Non-pigmented ciliary epithelial cell (primary cell): ENCODE measurements at places on chromosomes 1 and 21.
A peak's percentile ranks its signal among the peaks of the same experiment; 100 is the strongest.

- DNase-seq, result no peak
Measured at GRCh38 chr1:186214791-186215190, 160.3 kb downstream of the TPR start.

- DNase-seq, result no peak
Measured at GRCh38 chr1:209628618-209629299, 23.5 kb downstream of the LAMB3 start.

- no peak for DNase-seq
Measured at GRCh38 chr1:99146129-99146848, 118.0 kb upstream of the PLPPR4 start.

DNA sequence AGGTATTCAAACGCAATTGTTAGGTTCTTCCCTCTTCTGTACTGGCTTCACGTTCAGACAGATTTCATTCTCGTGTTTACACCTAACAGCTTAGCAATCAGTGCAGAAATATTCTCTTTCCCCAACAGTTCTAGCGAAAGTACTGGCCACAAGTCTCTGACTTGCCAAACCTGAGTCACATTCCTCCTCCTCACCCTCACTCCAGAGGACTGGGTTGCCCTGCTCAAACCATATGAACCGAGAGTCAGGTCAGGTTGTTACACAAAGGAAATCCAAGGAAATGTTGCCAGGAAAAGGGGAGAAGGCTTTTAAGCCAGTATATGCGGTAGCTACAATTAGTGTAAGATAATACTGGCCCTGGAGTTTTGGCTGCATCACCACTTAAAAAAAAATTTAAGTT is 282.5 kb downstream of the RGS7 start:
- no peak for DNase-seq

DNA sequence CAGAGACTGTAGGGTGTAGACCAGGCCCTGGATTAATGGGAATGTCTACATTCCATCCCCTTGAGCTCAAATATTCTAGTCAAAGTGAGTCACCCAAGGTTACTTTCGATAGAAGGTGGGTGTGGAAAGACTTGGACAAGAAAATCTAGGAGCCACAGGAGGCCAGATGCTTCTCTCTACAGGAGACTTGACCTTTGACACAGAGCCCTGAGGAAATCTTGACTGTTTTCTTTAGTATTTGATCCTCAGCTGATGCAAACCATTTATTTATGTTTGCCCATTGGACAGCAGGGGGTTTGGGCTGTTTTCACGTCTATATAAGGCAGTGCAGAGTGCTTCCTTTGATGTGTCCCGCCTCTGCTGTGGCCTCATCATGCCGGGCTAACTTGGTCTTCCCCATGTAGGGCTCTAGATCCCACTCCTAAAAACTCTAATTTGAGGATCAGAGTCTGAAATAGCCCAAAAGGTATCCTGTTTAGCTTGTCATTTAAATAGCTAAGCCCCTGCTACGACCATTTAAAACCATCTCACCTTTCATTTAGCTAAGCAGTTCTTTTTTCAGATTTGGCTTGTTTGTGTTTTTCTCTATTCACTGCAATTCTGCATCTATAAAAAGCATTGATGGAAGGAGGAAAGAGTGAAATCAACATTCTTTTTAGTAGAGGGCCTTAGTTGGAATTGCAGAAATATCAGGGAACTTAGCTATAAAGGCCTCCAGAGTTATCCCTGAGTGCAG is 15.5 kb upstream of the MAP3K7CL start:
- DNase-seq, result peak; percentile 89

DNA sequence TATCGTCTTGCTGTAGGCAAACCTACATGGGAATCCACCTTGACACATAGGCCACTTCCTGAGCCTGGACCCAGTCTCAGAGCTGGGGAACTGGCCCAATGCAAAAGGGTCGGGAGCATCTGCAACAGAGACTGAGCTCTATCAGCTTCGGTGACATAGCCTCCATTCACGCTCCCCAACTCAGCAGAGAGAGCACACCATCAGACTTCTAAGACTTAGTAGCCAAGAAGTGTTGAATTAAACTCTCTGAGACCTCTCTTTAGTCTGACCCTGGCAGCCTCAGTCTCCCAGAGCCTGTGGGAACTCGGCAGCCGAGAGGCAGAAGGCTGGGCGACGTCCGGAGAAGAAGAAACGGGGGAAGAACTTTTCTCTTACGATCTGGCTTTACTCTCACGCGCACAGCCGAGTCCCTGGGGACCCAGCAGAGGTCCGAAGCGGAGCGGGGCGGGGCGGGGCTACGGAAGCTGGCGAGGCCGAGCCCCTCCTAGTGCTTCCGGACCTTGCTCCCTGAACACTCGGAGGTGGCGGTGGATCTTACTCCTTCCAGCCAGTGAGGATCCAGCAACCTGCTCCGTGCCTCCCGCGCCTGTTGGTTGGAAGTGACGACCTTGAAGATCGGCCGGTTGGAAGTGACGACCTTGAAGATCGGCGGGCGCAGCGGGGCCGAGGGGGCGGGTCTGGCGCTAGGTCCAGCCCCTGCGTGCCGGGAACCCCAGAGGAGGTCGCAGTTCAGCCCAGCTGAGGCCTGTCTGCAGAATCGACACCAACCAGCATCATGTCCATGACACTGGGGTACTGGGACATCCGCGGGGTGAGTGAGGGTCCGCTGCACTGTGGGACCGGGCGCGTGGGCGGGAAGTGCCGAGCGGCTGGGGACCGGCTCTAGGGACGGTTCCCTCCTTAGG is at the start of gene GSTM4:
Gene GSTM4 (plus strand): TSS at position 485 of the 905 bp plus-strand sequence. CDS start 291 bp downstream, at position 776.
- no peak for DNase-seq

DNA sequence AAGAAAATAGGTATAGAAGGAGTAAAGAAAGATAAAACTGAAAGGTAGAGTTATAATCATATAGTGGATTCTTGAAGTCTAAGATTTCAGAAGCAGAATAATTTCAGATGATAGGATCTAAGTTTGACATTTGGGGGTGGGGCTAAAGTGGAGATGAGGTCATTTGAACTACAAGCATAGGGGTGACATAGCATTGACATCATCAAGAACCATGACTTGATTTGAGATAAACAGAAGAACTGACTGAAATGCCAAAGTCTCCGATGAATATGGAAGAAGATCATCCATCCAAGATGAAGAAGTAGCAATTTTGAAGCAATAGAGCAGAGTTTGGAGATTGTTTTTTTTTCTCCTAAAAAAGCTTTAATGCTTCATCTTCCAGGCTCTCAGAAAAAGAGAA is 122.3 kb downstream of the MACF1 start:
- DNase-seq, result no peak

DNA sequence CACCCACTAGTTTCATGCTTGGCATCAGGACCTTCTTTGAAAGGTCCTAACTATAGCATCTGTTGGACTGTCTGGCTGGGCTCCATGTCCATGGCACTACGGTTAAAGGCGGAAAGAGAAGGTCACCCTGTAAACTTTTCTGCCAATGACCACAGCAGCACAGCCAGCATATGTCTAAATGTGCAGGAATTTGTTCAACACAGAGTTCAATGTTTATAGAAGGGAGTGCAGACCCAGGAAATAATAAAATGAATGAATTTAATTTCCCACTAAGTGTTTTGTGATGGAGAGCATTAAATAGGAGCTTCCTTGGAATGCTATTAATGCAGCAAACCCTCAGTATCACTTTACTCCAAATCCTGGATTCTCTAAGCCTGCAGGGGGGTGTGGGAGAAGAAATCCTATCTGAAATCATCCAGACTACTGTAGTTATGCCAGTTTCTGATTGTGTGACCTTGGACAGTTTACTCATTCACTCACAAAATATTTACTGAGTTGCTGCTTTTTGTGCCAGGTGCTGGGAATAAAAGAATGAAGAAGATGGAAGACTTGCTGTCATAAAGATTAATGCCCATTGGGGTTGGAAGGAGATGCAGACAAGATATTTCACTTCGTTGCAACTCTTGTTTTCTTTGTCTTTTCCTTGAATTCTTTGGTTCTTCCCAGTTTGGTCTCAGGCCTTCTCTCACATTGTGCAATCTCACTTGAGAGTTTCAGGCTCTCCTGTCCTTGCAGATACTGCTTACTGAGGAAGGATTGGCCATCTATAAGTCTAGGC is 195.0 kb downstream of the ROR1 start:
- no peak for DNase-seq
